ENCODE measurements at places on chromosomes 2 and 18.

GRCh38 chr2:43326101-43326825 is 99.9 kb upstream of the ZFP36L2 start:
- no peak for DNase-seq

DNA sequence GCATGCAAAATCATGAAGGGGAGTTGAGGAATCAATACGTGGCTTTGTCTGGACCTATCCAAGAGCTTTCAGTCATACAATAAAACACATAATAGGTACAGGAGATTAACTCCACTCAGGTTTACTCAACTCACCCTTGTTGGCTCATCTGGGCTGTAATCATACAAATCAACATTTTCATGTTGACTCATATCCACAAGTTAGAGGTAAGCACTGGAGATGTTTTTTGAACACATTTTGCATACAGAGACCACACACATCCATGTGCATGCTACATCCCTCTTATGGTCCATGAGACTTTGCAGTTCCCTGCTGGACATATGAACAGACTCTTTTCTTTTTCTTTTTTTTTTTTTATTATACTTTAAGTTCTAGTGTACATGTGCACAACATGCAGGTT is 336.9 kb upstream of the PIK3C3 start:
- DNase-seq = no peak

DNA sequence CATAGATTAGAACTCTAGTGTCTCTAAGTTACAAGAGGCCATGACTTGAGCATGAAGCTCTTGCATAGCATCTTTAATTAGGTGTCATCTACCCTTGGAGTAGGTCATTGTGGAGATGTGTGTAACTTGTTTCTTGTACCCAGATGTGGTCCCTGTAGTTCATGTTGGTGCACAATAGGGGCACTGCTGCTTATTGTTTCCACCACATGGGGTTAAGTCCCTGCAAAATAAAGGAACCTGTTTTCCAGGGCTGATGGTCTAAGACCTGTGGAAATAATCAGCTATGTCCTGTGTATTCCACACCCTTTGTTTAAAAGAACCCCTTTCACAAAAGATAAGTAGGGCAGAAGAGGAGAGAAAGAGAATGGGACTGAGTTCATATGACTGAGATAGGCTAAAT is 28.6 kb downstream of the ASXL3 start:
- no peak for DNase-seq

DNA sequence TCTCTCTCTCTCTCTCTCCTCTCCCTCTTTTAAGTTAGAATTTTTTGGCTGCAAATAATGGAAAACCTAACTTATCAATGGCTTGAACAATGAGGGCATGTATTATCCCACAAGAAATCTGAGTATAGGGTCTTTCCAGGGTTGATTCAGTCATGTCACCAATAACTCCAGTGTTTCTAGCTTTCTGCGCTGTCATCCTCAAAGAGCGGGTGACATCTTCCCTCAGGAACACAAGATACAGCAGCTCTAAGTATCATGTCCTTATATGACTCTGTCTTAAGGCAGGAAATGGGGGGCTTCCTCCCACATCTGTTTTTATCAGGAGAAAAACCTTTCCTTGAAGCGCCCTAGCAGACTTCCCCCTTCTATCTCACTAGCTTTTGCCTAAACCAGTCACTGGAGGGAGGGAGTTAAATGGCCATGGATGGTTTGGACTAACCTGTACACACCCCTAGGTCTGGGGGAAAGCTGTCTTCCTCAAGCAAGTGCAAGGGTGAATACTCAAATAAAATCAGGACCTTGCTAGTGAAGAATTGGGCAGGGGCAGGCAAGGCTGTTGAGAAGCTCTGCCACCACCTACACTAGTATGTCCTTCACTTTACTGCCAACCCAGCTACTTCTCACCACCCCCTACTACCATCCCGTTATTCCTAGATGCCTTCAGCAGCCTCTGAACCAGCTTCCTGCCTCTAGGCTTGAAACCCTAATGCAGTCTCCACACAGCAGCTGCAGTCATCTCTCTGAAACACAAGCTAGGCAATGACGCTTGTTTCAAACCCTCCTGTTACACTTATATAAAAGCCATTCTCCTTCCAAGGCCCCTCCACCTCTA is 7.5 kb upstream of the TUBA4A start:
- no peak for DNase-seq

GRCh38 chr2:121257480-121257840 is 27.5 kb downstream of the TFCP2L1 start:
- DNase-seq = no peak

DNA sequence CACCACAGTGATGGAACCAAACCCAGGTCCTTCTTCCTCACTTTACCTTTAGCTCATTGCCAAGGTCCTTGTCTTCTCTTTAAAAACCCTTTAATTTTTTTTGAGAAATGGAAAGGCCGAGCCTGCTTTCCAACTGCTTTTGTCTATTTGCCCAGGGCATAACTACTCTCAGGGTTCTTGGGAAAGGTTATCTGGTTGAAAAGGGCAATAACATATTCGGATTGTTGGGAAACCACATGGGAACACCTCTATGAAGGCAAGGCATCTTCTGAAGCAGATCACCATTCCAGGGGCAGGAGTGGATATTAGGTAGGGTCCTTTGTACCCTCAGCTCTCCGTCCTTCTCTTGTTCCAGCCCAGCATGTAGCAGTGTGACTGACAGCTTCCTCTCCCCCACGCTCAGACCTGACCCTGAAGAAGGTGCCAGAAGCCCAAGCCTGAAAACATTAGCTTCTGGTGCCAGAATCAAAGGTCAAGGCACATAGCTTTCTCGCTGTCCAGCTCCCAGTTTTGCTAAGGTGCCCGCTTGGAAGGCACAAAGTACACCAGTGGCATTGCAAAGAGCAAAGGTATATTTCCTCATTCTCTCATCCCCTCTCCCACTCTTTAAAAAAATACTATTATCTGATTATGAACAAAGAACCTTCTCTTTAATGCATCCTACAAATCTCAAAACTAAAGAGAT is 123.2 kb upstream of the LINC00305 start:
- no peak for DNase-seq

DNA sequence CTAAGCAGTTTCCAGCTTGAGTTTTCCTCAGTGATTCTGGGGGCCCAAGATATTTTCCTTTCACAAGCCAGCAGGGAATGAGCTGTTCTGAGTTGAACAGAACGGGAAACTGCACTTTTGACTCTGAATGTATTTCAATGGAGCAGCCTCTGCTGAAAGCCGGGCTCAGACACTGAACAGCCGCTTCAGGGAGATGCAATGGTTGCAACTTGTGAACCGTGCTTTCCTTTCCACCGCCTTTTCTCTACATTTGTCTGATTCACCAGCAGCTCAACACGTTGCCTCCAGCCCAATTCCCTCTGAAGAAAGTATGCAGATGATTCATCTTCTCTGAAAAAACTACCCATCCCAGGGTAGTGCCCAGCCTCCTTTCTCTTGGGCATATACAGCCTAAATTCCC is 119.3 kb upstream of the PKDCC start:
- DNase-seq = no peak

DNA sequence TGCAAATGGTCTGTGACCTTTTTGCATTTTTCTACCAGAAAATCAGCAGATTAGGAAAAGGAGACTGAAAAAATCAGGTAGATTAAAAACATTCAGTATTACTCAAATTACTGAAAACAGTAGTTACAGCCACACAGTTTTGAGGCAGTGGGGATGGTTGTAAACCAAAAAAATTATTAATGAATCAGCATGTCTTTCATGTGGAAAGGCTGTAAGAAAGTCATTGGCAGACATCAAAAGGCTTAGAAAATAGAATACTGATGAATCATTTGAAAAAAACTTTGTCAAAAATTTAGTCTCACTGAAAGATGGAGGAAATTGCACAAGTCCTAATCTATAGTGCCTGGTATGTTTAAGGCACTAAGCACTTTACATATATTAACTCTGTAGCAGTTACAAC is 133.9 kb upstream of the GCFC2 start:
- DNase-seq = no peak

GRCh38 chr2:85750587-85751575 is 2.9 kb upstream of the ATOH8 start:
- DNase-seq = peak; percentile 44

DNA sequence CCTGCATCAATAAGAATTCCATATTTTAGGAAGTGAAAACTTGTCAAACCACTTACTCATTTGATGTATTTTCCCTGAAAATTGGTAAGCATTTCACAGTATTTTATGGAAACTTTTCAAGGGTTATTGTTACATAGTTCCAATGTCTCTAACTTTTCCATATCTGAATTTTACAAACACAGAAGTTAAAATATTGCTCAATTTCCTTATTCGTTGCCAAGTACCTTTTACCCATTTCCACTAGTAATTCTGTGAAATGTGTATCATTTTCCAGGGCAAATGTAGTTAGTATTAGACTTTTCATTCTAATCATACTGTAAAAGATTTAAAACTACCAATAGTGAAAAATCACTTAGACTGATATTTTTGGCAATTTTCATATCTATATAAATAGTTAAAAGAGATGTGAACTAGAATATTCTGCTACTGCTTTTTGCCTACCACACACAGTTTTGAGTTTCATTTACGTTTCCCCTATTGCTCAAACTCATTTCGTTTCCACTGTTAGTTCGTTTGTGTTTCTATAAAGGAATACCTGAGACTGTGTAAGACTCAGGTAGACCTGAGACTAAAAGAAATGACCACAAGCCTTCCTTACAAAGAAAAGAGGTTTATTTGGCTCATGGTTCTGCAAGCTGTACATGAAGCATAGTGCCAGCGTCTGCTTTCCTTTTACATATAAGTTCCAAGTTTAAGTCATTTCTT is 86.3 kb downstream of the PMS1 start:
- DNase-seq = no peak

GRCh38 chr2:125870264-125870663 is 785.7 kb upstream of the GYPC start:
- DNase-seq = no peak

GRCh38 chr18:58784601-58785137 is 80.0 kb upstream of the ZNF532 start:
- no peak for DNase-seq

GRCh38 chr2:216676630-216677029 is 18.7 kb downstream of the IGFBP5 start:
- no peak for DNase-seq

DNA sequence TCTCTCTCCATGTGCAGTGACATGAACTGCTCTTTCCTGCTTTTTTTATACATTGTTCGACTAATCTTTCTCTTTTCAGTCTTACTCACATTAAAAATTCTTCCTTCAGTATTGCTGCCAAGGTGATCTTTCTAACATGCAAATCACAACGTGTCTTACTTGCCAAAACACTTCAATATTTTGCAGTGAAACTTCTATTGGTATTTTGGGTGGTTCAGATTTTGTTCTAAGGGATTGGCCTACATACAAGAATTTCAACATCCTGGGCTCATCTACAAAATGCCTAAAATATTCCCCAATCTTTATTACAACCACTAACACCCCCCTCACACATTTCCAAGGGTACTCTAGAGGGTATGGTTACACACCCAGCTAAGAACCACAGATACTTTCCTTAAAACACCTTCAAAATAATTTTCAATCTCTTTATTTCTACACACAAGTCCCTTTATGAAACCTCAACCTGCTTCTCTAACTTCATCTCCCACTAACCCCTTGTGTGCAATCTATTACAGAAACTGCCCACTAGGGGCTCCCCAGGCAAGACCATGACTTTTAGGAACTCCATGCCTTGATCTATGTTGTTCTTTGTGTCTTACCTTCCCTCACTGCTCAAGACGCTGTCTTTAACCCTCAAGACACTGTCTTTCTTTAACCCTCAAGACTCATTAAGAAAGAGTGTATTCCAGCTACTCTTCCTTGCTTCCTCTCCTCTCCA is 50.9 kb downstream of the COL3A1 start:
- no peak for DNase-seq

- DNase-seq = no peak
These were observed 644.3 kb downstream of the CBLN2 start for GRCh38 chr18:71899707-71900472.

DNA sequence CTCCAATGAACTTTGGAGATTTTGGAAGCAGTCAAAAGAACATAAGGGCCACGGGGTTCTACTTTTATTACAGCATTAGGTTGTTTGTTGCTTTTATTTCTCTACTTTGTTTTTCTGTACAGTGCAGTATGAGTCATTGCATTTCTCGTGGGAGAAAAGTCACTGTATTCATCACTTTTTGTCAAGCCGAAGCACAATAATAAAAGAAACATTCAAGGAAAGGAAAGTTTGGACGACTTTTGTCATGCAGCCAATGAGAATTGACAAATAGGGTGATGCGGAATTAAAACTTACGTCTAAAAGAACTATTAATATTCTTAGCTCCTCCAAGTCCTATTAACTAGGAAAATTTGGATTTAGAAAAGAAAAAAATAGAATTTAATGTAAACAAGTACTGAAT is 209.9 kb downstream of the TMEM182 start:
- no peak for DNase-seq

GRCh38 chr2:190979906-190980629 is 33.9 kb downstream of the STAT1 start:
- no peak for DNase-seq

DNA sequence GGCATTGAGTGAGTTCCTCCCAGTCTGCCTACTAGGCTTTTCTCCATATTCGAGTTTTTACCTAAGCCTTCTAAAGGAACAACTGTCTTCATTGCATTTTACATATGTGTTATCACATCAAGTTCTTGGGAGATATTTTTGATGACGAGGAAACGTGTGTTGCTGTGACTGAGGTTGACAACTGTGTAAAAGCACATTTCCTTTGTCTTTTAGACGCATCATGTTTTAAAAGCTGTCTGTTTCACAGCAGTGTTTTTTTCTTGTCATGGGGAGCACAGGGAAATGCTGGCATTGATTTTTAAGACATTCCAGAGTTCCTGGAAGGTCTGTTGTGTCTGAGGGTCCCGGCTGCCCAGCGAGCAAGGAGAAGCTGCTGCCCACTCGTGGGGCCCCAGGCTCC is 381.8 kb downstream of the DCDC2C start:
- no peak for DNase-seq

DNA sequence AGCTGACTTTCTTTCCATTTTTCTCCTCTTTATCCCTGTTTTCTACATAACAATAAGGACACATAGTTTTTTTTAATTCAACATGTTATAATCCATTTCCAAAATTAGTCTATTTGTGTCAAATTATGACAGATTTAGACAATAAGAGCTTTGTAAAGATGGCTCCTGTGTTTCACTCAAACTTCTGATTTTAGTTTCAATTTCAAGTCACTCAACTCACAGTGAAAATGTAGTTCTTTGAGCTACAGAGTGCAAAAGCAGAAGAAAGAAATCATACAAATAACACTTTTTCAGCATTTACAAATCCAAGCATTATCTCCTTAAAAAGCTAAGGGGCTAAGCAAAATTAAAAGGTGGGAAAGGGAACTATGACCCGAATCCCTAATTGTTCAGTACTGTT is 340.7 kb upstream of the TRIB2 start:
- no peak for DNase-seq

- no peak for DNase-seq
These were observed 220.5 kb upstream of the ID2 start for GRCh38 chr2:8461341-8461740.

DNA sequence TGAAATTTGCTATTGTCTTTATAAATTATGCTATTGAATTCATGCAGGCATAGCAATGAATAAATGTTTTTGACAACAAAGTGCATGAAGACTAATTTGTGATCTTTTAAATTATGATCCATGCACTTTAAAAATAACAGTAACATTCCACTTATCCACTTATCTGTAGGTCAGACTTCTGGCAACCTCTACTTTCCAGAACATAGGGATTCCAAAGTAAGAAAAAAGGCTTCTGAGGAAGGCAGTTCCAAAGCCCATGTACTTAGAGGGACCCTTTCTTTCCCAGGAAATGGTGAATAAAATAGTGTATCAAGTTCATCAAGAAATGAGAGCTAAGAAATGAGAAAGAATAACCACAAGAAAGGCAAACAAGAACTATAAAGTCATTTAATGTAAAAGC is 58.3 kb downstream of the VIL1 start:
- no peak for DNase-seq

Measured in stimulated activated CD4-positive, alpha-beta T cell treated with anti-CD3 and anti-CD28 coated beads, Interleukin-4, amount 100 ng/mL, for 48 hours (primary cell).